CD8-positive, alpha-beta T cell (primary cell): ENCODE measurements at places on chromosomes 2 and 18.

- DNase-seq = no peak
Measured at GRCh38 chr2:237588044-237588696, 2.4 kb downstream of the RAB17 start.

GRCh38 chr2:118098307-118099030 lies 10.2 kb downstream of the INSIG2 start:
- DNase-seq = no peak

DNA sequence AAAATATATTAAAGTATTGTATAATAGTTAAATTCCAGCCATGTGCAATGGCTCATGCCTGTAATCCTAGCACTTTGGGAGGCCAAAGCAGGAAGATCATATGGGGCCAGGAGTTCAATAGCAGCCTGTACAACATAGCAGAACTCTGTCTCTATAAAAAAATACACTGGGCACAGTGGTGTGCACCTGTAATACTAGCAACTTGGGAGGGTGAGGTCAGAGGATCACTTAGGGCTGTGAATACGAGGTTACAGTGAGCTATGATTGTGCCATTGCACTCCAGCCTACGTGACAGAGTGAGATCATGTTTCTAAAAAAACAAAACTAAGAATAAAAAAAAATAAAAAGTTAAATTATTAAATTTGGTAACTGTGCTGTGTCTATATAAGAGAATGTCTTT lies 36.1 kb downstream of the ZRANB3 start:
- no peak for DNase-seq

- no peak for DNase-seq
Measured at GRCh38 chr18:8750954-8751415, 45.6 kb downstream of the MTCL1 start.

DNA sequence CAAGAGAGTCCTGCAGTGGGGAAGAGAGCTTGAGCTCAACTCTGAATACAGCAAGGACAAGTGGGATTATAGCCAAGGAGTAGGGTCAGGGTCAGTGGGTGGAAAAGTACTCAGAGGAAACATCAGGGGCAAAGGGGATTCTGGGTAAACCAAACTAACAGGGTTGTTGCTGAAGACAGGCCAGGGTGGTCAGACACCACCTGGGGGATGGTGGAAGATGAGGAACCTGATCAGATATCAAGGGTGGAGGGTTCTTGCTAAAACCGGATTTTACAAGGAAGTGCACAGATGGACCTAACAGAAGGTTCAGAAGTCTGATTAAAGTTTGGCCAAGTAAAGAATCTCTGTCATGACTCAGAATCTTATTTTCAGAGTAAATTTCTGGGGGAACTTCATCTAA lies 16.5 kb downstream of the OSBPL1A start:
- DNase-seq = no peak

DNA sequence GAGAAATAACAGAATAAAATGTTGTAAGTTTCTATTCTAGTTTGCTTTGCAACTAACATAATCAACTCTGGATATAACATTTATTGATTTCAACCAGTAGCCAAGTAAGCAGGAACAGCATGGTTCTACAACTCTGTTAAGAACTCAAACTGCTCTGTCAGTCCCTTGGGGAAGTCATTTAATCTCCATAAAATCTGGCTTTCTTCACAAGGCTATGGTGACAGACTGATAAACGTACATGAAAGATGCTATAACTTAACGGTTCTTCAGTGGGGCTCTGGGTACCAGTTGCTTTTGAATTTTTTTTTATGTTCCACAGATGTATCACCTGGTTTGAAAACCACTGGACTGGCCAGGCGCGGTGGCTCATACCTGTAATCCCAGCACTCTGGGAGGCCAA lies 10.3 kb downstream of the PSME4 start:
- DNase-seq = no peak
